NCI-H774 (cell line): ENCODE measurements at places on chromosomes 7 and 10.

DNA sequence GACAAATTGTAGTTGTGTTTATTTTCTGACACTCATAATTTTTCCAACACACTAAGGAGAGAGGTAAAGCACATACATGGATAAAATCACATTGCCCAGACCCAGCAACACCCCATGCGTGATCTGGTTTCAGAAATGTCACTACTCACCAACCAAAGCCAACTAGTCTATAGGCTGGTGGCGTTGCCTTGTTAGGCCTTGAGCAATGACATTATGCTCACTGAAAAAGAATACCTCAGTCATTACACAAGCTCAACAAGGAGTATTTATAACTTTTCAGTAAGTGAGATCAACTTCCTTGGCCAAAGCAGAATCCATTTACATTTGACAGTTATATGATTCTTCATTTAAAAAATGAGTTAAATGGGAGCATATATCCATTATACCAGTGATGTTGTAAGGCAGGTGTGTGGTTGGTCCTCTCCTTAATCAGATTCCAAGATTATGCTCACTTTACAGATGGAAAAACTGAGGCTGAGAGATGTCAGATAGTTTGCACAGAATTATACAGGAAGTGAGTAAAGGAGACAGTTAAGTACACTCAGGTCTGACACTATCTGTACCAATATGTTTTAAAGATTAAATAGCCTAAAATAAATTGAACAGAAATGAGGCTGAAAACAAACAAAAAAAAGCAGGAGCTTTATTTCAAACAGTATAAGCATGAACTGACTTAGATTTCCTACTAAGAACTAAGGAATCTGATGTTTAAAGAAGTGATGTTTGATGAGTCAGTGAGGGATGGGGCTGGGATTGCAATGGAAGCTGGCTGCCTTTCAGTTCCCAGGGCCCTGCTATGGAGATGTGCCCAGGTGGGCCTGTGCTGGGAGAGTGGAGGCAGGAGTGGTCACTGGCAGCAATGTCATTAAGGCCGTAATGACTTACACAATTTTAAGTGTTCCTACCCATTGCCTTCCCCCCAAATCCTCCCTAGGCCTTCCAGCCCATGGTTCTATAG is 118.3 kb downstream of the RAPGEF5 start:
- no peak for DNase-seq

- no peak for DNase-seq
These were observed 100.8 kb downstream of the ARHGAP21 start for GRCh38 chr10:24622781-24623301.

DNA sequence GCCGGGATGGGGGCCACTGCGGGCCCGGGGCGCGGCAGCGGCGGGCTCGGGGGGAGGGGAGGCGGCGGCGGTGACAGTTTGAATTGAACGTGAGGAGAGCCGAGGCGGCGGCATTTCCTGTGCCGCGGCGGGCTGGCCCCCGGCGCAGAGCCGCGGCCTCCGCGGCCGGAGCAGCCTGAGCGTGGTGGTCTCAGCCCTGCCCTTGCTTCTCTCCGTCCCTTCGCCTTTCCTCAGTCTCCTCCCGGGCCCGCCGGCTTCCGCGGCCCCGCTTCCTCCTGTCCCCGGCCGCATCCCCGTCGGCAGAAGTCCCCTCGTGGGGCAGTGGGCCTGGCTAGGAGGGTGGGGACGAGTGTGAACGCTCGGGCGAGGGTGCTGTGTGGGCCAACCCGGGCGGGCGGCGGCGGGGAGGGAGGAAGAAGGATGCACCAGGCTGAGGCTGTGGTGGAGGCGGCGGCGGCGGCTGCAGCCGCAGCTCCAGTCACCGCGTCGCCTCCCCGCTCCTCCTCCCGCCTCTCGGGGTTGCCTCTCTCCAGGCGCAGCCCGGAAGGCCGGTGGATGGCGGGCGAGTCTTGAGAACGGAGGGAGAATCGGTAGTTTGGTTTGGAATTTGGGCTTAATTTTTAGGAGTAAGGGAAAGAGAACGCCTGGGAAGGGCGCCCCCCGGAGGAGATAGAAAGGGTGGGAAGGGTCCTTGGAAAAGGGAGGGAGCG is 690 bp downstream of the SEPTIN7 start:
- DNase-seq, result peak; percentile 71

DNA sequence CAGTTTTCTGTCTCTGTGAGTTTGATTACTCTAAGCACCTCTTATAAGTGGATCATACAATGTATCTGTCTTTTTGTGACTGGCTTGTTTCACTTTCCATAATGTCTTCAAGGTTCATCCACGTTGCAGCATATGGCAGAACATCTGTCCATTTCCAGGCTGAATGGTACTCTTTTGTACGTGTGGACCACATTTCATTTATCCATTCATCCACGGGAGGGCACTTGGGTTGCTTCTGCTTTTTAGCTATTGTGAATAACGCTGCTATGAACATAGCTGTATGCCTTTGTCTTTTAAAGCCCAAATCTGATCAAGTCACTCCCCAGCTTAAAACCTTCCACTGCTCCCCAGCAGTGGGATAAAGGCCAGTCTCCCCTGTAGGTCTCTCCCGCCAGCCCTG is 31.5 kb downstream of the EGFR start:
- DNase-seq, result no peak

DNA sequence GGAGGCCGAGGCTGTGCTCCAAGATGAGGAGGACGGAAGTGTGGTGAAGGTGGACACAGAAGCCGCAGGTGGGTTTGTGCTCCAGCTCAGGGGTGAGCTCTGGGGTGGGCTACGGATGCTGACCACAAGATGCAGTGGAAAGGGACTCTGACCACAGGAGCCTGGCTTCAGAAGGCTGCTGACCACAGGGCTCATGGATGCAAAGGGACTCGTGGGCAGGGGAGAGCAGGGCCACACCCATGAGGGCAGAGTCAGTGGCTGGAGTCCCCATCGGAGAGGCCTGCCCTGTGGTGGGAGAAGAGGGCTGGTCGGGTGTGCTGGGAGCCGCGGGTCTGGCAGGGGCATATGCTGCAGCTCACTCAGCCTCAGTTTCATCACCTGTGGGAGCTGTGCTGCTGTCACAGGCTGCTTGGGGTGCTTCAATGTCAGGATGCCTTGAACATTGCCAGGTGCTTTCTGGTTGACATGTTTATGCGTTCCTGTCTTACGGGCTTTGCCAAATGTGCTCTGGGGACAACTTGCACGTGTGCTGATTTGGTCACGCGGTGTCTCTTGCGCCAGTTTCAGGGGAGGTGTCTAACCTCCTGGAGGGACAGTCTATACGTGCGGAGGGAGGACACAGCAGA is 13.7 kb downstream of the SCART1 start:
- DNase-seq, result no peak

DNA sequence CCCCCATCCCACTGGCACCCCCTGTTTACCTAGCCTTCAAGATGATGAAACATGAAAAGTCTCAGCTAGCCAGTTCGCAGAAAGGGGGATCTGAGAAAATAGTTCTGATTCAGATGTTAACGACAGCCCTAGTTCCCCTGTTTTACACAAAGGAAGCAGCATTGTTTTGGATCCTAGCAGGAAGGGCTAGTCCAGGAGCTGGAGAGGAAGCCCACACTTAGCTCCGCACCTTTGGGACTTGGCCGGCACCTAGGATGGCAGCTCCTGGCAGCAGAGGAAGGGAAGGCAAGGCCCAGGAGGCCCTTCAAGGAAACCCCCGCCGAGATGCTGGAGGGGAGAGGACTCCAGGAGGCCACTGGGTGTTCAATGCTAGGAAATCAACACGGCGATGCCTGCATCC is 29.0 kb upstream of the MGMT start:
- DNase-seq, result no peak

- DNase-seq, result peak; percentile 4
These were observed 35.2 kb upstream of the EBLN1 start for GRCh38 chr10:22252801-22253579.

GRCh38 chr10:113631684-113632367 is 32.0 kb downstream of the NRAP start:
- no peak for DNase-seq

DNA sequence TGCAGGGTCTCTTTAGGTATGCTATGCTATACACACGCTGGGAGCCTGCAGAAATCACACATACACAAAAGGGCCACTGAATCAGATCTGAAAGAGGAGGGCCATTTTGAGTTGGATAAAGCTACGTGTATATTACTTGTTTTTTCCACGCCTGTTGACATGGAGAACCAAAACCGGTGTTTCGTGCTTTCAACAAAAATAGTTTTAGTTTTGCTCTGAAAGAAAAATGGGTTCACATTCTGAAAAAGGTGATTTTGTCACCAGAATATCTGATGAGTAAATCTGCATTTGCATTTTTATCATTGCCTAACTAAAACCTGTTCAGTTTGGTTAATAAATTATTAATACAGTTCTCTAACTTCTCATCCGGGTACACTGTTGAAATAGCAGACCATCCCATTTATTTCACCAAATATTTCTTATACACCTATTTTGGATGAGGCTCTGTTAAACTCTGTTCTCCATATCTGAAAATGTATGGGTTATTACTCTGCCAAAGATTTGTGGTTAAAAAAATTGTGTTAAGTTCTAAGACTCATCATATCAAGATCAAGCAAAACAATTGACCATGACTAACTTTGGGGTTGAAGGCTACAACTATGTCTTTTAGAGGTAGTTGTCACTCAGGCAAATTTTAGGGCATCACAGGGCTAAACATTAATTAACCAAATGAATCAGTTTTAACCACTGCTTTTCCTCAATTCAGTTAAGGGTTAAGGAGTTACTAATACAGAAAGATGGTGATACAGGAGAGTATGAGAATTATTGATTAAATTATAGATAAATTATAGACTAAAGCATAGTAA is 101.2 kb upstream of the RPA3 start:
- no peak for DNase-seq

DNA sequence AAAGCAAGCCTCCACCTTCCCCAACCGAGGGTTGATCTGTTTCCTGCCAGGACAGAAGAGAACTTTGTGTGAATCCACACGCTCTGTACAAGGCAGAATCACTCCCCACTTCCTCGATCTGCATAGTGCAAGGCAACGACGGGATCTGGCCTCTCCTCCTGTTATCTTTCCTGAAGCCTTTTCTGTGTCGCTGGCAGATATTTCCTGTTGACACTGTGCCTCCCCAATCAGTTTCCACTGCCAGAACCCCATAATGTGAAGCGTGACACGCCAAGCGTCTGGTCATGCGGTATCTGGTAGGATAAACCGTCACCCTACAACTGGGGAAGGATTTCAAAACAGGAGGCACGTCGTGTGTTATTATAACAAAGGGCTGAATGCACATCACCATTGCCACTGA is 57.2 kb downstream of the FAM171A1 start:
- no peak for DNase-seq

DNA sequence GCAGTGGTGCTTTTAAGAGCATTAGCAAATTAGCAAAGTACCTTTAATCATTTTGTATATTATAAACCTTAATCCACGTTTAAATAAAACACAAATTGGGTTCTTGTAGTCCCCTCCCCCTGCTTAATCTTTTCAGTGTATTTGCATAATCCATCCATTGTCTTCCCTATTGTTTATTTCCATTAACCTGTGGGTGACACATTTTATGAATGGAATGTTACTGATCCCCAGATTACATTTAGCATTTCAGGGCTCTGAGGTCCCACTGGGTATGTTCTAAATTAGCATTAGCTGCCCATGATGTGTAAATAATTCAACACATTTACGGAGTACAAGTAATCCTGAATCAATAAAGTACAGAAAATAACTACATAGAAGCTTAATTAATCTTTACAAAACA is 138.4 kb upstream of the FEZF1 start:
- no peak for DNase-seq

DNA sequence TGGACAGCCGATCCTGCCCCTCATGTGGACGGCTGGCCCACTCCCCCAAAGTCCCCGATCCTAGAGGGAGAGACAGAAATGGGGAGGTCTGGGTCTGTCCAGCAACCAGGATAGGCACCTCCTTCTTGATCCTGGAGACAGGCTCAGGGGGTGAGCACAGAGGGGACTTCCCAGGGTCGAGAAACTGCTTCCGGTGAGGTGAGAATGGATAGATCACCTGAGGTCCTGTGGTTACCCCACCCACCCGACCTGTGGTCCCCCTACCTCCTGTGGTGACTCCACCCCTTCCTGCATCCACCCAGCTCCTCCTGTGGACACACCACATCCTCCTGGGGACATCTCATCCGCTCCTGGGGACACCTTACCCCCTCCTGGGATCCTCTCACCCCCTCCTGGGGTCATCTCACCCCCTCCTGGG is 27.4 kb upstream of the RASGEF1A start:
- no peak for DNase-seq

- no peak for DNase-seq
These were observed 20.2 kb downstream of the CALN1 start for GRCh38 chr7:72391821-72392377.

- DNase-seq, result no peak
These were observed 95.3 kb upstream of the CARD11 start for GRCh38 chr7:3138997-3139396.

DNA sequence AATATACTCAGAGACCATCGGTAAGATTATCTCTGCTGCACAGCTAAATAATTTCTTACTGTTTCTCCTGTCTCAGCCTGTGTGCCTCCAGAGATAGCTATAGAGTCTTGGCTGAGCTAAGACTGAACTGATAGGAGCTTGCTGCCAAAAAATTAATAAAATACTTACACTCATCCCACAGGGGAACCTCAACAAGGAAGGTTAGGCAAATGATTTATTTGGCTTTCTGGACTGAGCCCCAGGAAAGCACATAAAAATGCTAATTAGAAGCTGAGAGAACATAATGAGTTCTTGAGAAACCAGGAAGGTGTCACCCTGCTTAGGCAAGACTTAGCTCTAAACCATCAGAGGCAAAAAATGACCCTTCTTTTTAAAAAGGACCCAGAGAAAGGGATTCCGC is 534.5 kb downstream of the TNS3 start:
- no peak for DNase-seq

- peak; percentile 4 for DNase-seq
These were observed 2.1 kb upstream of the SORCS3 start for GRCh38 chr10:104638861-104639589.

- no peak for DNase-seq
These were observed 1.1 kb downstream of the ANKRD2 start for GRCh38 chr10:97573672-97574071.

- no peak for DNase-seq
These were observed 120.0 kb downstream of the SEC23IP start for GRCh38 chr10:120012566-120012965.

DNA sequence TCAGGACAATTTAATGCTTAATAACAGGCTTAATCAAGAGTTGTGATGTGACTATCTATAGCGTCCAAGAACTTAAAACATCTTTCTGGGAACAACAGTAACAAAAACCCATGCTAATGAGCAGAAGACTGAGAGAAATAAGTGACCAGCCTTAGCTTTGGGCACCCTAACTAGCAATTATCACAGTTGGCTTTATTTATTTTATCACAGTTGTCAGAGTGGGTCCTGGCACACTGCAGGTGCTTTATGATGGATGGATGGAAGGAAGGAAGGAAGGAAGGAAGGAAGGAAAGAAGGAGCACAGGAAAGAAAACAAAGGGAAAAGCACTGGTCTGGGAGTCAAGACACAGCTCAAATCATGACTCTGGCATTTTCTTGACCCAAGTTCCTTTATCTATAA is 181.1 kb downstream of the SKAP2 start:
- no peak for DNase-seq

GRCh38 chr10:91582153-91582554 is 50.7 kb downstream of the PPP1R3C start:
- no peak for DNase-seq
